Stimulated activated CD4-positive, alpha-beta T cell treated with anti-CD3 and anti-CD28 coated beads, Interleukin-15, amount 100 ng/mL, for 48 hours (primary cell): ENCODE measurements at places on chromosomes 7 and 10.

GRCh38 chr7:12549106-12549505 lies 21.4 kb upstream of the SCIN start:
- DNase-seq: no peak

DNA sequence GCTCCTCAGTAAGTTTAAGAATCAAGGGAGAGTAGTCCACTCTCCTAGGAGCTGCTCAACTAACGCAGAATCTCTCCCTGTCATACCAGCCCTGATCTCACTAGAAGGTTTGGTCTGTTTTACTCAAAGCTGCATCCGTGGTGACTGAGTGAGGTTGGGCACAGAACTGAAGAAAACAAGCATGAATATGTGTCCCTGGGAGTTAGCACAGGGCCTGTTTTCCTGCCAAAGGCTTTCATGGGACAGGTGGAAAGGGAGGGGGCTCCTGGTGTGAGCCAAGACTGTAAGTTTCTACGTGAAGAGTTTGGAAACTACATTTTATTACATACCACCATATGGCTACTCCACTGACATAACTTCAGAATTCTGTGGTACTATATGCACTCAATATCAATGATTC lies 705.9 kb downstream of the MAGI2 start:
- no peak for DNase-seq

DNA sequence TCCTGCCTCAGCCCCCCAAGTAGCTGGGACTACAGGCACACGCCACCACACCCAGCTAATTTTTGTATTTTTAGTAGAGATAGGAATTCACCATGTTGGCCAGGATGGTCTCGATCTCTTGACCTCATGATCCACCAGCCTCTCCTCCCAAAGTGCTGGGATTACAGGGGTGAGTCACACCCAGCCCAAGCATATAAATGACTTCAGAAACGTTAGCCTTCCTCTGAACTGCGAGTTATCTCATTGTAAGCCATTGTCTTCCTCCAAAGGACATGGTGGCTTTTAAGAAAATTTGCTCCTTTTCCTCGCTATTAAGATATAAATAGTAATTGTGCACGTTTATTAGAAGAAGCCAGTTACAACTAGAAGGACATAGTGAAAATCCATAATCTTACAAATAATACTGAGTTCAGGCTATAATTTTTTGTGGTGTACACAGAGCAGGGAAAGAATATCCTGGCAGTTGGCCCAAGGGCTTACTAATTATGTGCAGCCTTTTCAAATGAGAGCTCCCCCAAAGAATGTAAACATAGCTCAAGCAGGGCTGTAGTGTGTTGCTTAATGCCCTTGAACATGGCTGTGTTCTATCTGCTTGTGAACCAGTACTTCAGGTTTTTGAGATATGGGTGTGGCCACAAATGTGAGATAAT lies 495.8 kb downstream of the PARD3 start:
- DNase-seq: no peak

DNA sequence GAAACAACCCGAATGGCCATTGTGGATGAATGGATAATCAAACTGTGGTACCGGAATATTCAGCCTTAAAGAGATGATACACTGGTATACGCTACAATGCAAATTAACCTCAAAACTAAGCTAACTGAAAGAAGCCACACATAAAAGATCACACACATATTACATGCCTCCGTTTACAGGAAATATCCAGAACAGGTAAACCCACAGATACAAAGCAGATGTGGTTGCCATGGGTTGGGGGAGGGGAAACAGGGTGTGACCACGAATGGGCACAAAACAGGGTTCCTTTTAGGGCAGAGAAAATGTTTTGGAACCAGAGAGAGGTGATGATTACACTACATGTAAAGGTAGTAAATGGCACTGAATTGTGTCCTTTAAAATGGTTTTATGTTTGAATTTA lies 16.6 kb downstream of the ESYT2 start:
- no peak for DNase-seq

DNA sequence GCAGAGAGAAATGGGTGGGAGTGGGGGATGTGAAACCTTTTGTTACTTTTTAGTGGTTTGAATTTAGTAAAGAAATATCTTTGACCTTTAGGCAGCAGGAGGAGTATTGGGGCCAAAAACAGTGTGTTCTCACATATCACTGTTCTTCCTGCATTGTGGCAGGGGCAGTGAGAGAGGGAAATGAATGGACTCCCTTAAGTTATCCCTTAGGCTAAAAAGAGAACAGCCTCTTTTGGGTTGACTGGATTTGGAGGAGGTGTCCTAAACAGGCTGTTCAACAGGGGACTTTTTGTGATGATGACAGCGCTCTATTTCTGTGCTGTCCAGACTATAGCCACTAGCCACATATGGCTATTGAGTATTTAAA lies 22.3 kb downstream of the ZNF775 start:
- no peak for DNase-seq

GRCh38 chr7:31778296-31778695 lies 91.3 kb downstream of the PPP1R17 start:
- no peak for DNase-seq

DNA sequence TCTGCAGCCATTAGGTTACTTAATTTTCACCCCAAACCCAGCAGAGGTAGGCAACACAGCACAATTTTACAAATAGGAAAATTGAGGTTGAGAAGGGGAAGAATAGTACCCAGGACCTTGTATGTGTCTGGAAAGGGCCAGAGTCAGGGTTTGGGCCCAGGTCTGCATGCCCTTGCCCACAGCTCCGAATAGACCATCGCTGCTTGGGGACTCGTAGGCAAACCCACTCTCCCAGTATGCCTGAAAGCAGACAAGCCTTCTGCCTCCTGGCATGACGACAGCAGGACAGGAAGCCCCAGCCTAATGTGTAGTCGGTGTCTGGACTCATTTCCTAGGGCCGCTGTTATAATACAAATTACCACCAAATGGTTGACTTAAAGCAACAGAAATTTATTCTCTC lies 91.7 kb downstream of the GPR26 start:
- no peak for DNase-seq

GRCh38 chr7:107089627-107090026 lies 45.1 kb downstream of the PRKAR2B start:
- no peak for DNase-seq

- DNase-seq: no peak
Observed at GRCh38 chr10:83083831-83084230, 1055.5 kb upstream of the GHITM start.

- no peak for DNase-seq
Observed at GRCh38 chr10:124307591-124307990, 111.1 kb downstream of the OAT start.

DNA sequence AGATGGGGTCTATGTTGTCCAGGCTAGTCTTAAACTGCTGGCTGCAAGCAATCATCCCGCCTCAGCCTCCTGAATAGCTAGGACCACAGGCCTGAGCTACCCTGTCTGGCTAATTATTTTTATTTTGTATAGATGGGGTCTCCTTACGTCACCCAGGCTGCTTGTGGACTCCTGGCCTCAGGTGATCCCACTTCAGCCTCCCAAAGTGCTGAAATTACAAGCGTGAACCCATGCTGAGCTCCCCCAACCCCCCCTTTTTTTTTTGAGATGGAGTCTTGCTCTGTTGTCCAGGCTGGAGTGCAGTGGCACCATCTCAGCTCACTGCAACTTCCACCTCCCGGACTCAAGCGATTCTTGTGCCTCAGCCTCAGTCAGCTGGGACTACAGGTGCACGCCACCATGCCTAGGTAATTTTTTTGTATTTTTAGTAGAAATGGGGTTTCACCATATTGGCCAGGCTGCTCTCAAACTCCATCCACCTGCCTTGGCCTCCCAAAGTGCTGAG lies 25.4 kb downstream of the FAM25A start:
- no peak for DNase-seq

DNA sequence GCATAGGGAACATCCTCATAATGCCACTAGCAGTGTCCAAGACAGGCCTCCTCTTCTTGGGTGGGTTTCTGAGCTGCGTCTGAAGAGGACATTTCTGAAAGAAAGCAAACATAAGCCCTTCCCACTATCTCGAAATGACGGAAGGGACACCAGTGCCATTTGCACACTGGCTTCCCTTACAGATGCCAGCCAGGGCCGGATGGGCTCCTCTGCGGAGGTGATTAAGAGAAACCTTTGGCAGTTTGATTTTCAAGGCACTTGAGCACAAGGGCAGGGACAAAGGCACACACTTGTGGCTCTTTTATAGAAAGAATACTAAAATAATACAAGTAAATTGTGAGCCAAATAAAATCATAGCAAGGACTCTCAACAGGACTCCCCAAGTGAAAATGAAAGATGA lies 106.6 kb upstream of the CELF2 start:
- DNase-seq: no peak

GRCh38 chr7:18338910-18339523 lies 156.5 kb upstream of the HDAC9 start:
- DNase-seq: no peak

GRCh38 chr7:87058744-87059524 lies 520 bp downstream of the ELAPOR2 start:
- no peak for DNase-seq

GRCh38 chr10:99654390-99655175 lies 4.7 kb upstream of the ENTPD7 start:
- no peak for DNase-seq

- DNase-seq: no peak
Observed at GRCh38 chr10:132517951-132518521, 19.6 kb upstream of the INPP5A start.

DNA sequence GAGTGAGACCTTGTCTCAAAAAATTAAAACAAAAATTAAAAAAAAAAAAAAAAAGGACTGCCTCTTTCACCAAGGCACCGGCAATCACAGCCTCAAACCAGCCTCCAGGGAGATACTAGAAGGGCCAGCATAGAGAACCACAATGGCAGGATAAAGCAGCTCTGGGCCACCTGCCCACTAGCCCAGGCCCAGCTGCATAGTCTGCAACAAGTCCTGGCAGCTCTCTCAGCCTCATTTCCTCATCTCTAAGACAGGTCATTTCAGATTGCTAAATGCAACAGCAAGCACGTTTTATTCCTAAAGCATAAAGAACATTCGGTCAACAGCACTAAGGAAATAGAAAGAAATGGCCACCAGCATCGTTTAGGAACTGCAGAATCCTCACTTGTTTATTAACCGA lies 28.8 kb downstream of the XPNPEP1 start:
- DNase-seq: no peak

DNA sequence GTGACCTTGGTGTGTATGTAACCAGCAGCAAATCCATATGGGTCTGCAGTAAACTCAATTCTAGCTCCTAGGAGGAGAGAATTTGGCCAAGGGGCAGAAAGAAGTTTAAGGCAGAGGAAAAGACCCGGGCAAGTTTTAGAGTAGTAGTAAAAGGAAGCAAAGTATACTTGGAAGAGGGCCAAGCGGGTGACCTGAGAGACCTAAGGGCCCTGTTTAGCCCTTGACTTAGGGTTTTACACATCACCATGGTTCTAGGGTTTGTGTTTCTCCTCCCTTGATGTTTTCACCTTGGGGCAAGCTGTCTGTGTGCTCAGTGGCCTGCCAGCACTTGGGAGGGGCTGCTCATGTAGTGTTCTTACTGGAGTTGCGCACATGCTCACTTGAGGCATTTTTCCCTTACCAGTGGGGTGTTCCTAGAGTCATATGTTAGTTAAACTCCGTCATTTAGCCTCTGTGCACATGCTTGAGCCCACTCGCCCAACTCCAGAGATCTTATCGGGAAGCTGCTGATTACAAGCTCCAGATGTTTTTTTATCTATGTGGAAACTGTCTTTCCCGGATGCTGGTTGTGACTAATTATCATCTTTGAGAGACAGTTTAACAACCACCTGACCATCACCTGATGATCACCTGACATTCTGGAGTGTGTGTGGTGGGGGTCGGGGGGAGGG lies 137.6 kb upstream of the PRSS1 start:
- no peak for DNase-seq

DNA sequence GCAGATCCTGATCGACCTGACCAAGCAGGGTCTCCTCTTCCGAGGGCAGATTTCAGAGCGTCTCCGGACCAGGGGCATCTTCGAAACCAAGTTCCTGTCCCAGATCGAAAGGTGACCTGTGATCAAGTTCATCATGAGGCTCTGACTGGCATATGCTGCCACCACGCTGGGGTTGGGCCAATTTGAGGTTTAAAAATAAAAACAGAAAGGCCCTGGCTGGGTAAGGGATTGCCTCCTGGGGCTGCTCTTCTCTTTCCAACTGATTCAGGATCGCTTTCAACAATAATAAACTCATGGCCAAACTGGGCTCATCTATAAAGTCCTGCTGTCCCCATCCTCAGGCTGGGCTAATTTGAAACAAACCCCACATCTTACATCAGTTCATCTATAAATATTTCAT lies 17.1 kb upstream of the HK1 start:
- DNase-seq: no peak

DNA sequence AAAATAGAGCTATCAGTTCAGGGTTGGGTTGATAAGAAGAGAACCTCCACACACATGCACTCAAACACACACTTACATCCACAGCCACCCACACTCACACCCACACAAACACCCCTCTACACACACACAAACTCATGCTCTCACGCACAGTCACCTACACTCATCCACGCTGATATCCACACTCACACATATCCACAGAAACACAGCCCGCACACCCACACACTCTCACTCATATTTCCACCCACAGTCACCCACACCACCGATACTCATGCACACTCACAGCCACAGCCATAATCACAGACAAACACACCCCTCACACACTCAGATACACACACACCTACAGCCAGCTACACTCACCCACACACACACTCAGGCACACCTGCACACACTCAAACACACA lies 333.0 kb upstream of the TPK1 start:
- DNase-seq: no peak

GRCh38 chr7:125406111-125406510 lies 476.5 kb upstream of the POT1 start:
- no peak for DNase-seq

DNA sequence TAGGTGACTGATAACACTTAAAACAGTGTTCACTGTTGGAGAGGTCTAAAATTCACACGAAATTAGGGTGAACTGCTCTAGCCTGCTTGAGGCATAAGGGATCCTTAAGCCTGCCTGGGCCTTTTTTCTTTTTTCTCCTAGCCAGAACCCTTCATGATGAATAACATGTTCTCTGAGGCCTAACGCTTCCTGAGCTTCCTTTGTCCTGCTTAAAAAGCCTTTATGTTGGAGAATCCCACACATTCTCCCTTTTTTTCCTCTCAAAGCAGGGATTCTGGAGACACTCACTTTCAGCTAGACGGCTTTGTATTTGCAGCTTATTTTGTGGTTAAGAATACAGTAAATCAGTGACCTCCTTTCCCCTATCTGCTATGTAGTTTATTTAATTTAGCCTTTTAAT lies 354.7 kb upstream of the PHF14 start:
- DNase-seq: no peak

DNA sequence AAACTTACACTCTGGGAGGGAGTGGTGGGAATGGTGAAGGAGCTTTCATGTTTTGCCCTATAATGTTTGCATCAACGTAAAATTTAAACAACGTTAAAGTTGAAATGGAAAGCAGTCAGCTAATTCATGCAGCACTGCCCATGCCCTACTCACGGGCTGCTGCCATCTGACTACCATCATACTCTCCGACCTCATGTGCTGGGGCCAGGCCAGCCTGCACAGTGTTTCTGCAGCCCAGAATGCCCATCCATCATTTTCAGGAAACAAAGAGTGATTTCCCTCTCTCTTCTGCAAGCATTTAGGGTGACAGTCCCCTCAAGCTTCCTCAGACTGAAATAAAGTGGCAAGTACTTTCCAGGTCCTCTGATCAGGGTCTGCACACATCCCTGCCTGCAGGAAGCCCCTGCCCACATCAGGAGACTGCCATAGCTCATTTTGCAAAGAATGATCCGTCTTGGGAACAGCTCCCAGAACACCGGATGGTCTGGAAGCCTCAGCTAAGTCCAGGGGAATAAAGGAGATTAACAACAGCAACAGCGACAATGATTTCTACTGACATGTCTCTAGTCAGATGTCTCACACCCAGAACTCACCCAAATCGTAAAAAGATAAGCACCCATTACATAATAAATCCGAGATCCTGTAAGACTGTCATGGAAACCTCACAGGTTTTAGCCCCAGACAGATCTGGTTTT lies 40.3 kb downstream of the ARHGAP22 start:
- no peak for DNase-seq
